ENCODE measurements at places on chromosomes 2 and 18.

GRCh38 chr2:140085674-140086073, 1305.5 kb upstream of the NXPH2 start:
- DNase-seq = no peak

DNA sequence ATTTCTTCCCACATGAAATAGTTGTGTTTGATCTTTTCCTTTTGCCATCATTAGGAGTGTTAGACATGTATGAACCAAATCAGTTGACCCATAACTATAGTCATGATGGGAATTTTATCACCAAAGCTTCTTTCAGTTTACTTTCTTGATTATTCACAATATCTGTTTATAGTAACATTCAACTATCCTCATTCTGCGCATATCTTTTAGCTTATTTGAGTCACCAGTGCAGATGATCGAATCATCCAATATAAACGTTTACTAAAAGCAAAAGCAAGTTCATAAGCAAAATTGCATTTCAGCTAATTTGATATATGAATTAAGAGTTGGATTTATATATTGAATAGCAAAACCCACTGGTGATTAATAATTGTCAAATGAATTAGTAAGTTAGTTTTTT, 216.4 kb downstream of the XIRP2 start:
- DNase-seq = no peak

GRCh38 chr18:6434987-6435709, 20.4 kb upstream of the L3MBTL4 start:
- no peak for DNase-seq

DNA sequence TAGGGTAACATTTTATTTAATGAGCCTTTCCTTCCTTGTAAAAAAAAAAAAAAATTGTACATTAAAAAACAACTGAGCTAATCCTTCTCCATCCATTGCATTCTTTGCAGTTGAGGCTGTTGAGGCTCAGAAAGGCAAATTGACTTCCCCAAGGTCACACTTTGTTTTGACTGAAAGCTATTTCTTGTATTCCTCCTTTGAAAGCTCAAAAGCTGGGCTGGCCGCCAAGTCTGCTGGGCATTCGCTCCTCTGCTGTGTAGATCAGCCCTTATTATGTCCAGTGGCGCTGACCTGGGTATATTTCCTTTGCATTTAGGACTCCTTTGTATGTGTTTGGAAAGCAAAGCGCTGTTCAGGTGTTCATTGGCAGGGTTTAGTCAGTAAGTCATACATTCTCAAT, 44.0 kb downstream of the SGPP2 start:
- DNase-seq = no peak

DNA sequence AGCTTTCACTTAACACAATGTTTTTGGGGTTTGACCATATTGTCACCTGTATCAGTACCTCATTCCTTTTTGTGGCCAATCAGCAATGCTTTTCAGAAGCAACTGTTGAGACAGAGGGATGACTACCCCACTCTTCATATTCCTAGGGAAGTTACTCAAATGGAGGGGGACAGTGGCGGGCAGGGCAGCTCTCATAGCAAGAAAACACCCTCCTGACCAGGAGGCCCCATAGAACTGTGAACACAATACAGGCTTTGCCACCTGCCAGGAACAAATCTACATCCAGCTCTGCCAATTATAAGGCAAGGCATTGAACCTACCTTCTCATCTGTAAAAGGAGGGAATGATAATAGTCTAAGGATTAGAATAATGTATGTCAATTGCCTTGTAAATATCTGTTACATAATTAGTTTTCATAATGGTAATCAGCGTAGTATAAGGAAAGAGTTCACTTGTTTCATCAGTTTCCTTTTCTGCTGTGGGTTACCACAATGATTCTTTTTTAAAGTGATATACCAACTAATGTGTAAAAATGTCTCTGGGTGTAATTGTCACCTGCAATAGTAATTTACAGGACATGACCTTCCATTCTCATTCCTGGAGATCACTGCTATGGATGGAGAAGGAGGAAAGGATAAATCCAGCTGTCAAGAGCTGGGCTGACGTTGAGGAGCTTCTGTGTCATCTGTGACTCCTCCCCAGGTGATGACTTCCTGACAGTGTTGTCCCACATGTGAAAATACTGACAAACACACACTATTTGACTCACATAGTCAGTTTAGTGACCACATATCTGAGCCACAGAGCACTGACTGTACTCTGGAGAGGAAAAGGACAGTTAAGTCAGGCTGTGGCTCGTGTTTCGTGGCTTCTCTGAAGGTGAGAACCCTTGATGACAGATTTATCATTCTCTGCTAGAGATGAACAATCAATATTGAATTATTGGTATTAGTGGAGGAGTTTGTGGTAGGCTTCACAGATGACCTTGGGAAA, 13.5 kb downstream of the ALPK2 start:
- peak; percentile 18 for DNase-seq

- DNase-seq = no peak
Measured at GRCh38 chr2:164620873-164621763, at the start of gene GRB14. Gene GRB14 (minus strand): TSS chr2:164621482. CDS start chr2:164621309, 173 bp downstream.

GRCh38 chr18:13039806-13040205, 48.6 kb downstream of the CEP192 start:
- no peak for DNase-seq

DNA sequence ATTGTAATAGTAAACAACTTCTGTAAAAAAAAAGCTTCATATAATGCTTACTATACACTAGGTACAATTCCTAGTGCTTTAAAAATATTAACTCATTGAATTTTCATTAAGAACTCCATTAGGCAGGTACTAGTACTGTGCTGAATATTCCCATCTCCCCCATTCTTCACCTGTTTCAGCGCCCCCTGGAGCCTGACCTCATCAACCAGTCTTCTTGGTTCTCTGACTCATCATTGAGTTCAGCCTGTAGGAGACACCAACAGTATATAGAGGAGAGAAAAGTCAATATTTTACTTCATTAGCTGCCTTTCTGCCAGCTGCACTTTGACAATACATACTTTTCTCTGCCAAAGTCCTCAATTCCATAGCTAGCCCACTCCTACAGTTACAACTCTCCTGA, 1009.9 kb upstream of the KLHL29 start:
- DNase-seq = no peak

DNA sequence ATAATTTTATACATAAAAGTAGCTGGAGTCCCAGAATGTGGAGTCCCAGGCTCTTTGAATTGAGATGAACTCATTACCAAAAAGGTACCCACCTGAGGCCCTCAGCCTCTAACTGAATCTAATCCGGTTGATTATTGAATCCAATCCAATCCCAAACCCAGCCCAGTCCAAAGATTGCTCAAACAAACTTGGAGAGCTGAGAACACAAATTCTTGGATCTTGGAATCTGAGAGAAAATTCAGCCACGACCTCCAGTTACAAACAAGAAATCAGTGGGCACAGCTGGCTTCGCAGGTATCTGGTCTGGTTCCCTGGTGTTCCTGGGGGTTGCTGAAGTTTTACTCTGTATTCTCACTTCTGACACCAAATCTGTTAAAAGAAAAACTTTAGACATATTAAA, 28.4 kb upstream of the RHOB start:
- DNase-seq = no peak

DNA sequence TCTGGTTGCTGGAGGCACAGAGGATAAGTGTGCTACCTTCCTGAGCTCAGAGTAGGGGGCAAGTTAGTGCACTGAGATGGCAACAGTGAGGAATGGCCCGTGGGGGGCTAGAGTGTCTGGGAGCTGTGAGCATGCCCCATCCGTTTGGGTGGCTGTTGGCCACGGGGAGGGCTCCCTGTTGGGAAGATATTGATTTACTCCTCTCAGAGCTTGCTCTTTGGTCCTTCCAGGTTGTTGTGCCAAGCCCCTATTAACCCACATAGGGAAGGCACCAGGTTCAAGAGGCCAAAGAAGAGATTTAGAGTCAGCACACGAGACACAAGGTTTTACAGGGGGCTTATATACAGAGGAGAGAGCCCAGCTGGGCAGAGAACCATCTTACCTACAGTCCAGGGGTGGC, 318.8 kb downstream of the TSN start:
- DNase-seq = no peak

DNA sequence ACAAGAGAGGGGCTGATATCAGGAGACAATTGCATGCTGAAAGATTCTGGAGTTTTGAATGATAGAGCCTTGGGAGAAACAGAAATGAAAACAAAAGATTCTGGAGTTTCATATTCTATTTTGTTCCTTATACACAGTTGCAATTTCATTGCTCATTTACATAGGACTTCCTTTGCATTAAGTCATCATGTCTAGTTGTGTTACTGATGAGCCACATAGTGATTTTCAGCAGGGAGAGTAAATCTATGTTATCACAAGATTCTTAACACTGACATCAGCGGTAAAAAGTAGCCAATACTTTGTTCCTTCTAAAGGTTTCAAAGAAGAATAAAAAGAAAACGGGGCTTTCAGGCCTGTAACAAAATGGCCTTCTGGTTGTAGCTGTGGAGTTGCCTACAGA, 7.1 kb downstream of the ADAM17 start:
- no peak for DNase-seq

DNA sequence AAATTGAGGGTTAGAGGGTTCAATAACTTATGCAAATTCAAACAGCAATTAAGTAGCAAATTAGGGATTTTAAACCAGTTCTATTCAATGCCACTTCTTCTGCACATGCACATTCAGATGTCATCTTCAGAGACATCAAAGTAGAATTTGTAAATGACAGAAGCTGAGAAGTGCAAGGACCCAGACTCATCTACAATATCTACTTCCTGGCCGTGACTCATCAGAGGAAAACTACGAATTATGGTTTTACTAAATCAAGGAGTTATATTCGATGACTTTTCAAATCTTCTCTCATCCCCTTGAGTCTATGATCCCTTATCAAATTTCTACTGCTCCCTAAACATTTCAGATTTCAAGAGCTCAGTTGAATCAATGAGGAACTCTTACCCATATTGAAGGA, 20.0 kb upstream of the STAT4 start:
- DNase-seq = no peak

DNA sequence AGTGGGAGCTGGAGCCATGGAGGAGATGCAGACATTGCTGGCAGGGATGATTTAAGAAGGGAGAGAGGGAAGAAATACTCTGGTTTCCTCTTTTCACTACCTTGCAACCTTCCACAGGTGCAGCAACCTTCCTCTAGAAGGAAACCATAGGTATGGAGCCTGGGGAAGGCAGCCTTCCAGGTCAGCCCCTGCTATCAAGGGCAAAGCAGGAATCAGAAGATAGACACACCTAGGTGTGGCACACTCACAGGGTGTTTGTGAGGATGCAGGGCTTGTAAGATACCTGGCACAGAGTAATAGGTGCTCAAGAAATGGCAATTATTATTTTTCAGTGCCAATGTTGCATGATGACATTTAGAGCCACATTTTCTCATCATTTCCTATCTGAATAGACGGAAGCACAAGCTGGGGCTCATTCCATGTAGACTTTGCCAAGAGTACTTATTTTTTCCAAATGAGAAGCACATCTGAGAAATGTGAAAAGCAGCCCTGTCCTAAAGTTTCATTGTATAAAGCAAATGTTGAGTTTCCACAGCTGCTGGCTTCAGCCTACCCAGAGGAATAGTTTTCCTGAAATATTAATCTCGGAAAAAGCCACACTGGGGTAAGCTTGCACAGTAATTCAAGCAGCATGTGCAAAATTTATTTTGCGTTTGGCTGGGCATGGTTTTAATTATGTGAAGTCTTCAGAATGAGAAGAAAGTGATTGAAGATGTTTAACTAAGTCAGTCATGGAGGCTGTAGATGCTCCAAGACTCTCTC, 20.6 kb downstream of the EVA1A start:
- DNase-seq = no peak

- no peak for DNase-seq
Measured at GRCh38 chr18:30103881-30104280, 938.7 kb downstream of the DSC3 start.

DNA sequence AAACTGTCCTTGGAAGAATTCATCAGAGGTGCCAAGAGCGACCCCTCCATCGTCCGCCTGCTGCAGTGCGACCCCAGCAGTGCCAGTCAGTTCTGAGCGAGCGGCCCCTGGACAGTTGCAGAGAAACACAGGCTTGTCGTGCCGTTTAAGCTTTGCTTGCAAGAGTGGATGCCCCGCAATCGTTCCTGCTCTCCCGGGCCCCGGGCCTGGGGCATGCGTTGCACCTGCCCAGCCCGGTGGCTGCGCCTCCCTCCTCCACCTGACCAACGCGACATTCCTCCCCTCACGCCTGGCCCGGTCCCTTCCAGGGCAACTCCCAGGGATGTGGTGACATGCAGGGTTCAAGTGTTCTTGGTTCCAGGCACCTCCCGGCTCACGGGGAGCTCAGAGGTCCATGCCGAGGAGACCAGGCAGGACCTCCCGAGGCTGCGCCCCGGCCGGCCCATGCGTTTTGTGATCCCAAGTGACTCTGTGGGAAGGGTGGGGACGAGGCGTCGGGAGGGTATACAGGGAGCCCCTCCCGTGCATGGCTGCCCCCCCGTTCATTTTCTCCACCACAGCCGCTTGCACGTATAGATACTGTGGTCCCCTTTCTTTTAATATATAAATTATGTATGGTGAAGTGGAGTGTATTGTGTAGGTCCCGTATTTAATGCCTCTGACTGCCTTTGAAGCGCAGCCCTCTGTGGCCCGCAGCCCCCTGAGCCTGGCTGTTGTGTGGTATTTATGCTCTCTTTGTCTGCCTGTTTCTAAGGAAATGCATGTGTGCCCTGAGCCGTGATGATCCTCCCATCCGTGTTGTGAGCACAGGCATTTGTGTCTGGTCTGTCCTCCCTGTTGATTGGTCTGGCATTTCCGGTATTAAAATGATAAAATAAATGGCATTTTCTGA, 21.2 kb downstream of the ODC1 start:
- DNase-seq = no peak

- no peak for DNase-seq
Measured at GRCh38 chr2:169010633-169011460, 20.3 kb downstream of the ABCB11 start.

- no peak for DNase-seq
Measured at GRCh38 chr2:203077451-203077850, 62.8 kb downstream of the NBEAL1 start.

DNA sequence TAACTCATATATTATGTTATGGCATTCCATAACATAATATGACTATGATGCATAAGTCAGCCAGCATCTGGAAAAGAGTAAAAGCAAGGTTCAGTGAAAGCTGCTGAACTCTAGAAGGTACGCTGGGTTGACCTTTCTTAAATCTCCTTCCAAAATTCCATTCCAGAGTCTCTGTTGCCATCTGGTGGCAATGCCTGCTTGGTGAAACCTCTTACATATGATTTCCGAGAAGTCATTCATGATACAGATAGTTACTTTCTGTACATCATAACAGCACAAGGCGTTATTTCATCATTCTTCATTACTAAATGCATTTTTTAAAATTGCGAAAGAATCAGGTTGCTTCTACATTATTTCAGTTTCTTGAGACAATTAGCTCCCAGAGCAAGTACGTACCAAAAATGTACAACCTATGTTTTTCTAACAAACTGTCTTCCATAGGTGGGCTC, 7.0 kb upstream of the EPG5 start:
- peak; percentile 37 for DNase-seq

- no peak for DNase-seq
Measured at GRCh38 chr2:104344985-104345384, 508.9 kb upstream of the POU3F3 start.

GRCh38 chr2:220795705-220796104, 776.4 kb downstream of the EPHA4 start:
- DNase-seq = no peak

DNA sequence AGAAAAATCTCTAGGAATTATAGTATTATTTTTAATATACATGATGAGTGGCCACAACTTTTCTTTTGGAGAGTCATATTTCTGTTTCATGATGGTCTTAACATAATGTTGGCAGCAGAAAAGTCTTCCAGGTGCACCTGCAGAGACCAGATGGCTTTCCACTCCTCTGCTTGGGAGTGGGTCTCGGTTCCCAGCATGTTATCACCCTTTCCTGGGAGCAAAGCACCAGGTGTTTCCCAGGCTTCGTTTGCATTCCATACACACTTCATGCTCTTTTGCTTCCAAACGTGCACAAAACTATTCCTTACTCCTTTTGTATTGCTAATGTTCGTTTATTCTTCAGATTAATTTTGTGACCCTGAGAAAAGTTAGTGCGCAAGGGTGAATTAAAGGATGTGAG, 305.2 kb downstream of the CDH2 start:
- no peak for DNase-seq
